IMR-90 (cell line): ENCODE measurements at places on chromosomes 1 and 21. TPM values are rescaled to one million over a fixed set of nuclear protein-coding genes. Genes with fewer than 3 reads are reported as not detected.

DNA sequence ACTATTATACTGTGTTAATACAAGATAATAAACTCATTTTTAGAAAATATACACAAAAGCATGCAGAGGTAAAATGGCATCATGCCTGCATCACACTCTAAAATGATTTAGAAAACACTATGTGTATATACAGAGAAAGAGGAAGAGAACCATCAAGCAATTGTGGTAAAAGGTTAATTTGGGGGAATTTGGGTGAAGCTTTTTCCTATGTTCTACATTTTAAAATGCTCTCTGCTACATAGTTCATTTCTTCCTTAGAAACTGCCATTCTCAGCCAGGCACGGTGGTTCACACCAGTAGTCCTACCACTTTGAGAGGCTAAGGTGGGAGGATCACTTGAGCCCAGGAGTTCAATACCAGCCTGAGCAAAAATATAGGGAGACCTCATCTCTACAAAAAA, 44.1 kb downstream of the GON4L start:
- no peak for DNase-seq

GRCh38 chr1:47212636-47213229, 19.3 kb downstream of the TAL1 start:
- DNase-seq = no peak

- no peak for DNase-seq
Observed at GRCh38 chr21:43273016-43273707, 104.4 kb downstream of the CRYAA start.

DNA sequence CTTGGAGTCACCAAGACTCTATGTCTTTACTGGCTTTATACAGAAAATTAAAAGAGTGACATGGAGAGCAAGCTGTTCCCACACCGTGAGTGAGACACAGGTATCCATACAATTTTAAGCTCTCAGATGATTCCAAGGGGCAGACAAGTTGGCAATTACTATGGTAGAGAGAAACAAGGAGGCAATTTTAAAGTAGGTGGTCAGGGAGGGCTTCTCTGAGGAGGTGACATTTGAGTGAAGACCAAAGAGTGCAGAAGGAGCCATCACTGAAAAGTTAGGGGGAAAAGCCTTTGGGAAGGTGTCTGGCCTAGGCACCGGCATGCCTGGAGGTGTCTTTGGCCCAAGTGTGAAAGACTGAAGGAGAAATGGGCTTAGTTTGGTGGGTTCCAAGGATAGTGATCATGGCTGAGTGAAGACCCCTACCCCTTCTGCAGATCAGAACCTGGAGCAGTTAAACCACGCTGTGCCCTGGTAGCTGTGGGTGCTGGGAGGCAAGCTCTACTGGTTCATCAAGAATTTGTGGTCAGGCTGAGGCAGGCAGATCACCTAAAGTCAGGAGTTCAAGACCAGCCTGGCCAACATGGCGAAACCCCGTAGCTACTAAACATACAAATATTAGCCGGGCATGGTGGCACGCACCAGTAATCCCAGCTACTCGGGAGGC, 10.4 kb downstream of the IFI6 start:
- no peak for DNase-seq

ASCL5 gene
- total RNA-seq = not detected in 2 replicates

PIGR gene
- total RNA-seq = not detected in 2 replicates

GNG4 gene
- 0.18 and 0.28 TPM in 2 replicates for total RNA-seq

DNA sequence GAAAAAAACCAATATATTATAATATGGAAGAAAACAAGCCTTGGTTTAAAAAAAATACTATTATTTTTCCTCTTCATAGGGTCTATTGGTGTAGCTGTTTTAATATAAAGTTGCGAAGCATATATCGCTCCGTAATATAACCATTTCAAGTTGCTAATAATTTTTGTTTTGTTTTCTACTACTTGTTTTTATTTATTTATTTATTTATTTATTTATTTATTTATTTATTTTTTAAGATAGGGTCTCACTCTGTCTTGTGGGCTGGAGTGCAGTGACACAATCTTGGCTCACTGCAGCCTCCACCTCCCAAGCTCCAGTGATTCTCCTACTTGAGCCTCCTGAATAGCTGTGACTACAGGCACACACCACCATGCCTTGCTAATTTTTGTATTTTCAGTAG, 46.4 kb downstream of the PRDM2 start:
- DNase-seq = no peak

- DNase-seq = no peak
Observed at GRCh38 chr1:85421179-85421578, 43.8 kb downstream of the DDAH1 start.
